ENCODE measurements at places on chromosomes 3 and 15. TPM values are rescaled to one million over a fixed set of nuclear protein-coding genes. Genes with fewer than 3 reads are reported as not detected.

ZBTB38 gene
- total RNA-seq: 28.2 TPM

MAP1A gene
- total RNA-seq: 1.1 TPM

MOBP gene
- 7.1 TPM for total RNA-seq

- H3K27ac ChIP-seq: no peak overlapping the region
- H3K36me3 ChIP-seq: peaks cover 3% of the 10 kb centered on the region
- H3K4me1 ChIP-seq: no peaks in the 10 kb centered on the region
- no peak overlapping the region for H3K4me3 ChIP-seq
These were observed 18.2 kb upstream of the UBP1 start for GRCh38 chr3:33458446-33458845.

GRCh38 chr3:149809699-149810098 is 3.3 kb upstream of the RNF13 start:
- no peaks in the 10 kb centered on the region for H3K36me3 ChIP-seq
- no peaks in the 10 kb centered on the region for H3K4me1 ChIP-seq
- no peak overlapping the region for H3K27ac ChIP-seq
- no peak for DNase-seq
- no peak overlapping the region for H3K4me3 ChIP-seq
- peaks cover 8% of the 10 kb centered on the region for H3K27me3 ChIP-seq

- H3K27ac ChIP-seq: no peak overlapping the region
- peaks cover 13% of the 10 kb centered on the region for H3K4me1 ChIP-seq
- no peaks in the 10 kb centered on the region for H3K27me3 ChIP-seq
- no peak for DNase-seq
- H3K36me3 ChIP-seq: no peaks in the 10 kb centered on the region
These were observed 177.7 kb upstream of the NR2E3 start for GRCh38 chr15:71632576-71633195.

ZNF385D gene
- 3.0 TPM for total RNA-seq

DNA sequence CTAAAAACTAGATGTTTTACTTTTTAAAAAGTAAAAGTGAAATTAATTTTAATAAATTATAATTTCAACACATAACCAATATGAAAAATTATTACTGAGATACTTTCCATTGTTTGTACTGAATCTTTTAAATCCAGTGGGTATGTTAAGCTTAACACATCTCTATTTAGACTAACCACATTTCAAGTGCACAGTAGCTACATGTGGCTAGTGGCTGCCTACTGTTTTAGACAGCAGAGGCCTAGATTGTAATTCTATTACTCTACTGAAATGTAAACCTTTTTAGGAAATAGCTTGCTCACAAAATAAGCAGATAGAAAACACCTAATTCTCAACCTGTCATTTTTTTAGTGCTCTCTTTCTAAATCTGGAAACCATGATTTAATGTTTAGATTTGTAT is 4.9 kb downstream of the TCAIM start:
- H3K4me3 ChIP-seq: no peak overlapping the region
- DNase-seq: no peak
- no peaks in the 10 kb centered on the region for H3K36me3 ChIP-seq
- no peak overlapping the region for H3K27ac ChIP-seq
- H3K27me3 ChIP-seq: no peaks in the 10 kb centered on the region

DNA sequence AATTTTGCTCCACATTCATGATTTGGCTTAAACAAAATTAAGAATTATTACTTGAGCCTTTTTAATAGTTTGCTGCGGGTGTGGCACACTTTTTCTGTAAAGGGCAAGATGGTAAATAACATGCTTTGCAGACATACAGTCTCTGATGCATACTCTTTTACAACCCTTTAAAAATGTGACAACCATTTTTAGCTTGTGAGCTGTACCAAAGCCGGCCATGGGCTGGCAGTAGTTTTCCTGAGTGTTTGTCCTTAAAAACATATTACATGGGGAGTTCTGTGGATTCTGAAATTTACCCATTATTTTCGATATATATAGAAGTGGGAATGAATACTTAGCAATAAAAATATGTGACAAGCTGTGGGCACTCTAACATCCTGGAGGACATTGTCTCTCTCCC is 163.4 kb downstream of the FNDC3B start:
- DNase-seq: no peak
- H3K4me1 ChIP-seq: peaks cover 3% of the 10 kb centered on the region
- peaks cover 36% of the 10 kb centered on the region for H3K36me3 ChIP-seq
- no peak overlapping the region for H3K4me3 ChIP-seq
- peak overlapping the region; percentile 86 for H3K27ac ChIP-seq

DNA sequence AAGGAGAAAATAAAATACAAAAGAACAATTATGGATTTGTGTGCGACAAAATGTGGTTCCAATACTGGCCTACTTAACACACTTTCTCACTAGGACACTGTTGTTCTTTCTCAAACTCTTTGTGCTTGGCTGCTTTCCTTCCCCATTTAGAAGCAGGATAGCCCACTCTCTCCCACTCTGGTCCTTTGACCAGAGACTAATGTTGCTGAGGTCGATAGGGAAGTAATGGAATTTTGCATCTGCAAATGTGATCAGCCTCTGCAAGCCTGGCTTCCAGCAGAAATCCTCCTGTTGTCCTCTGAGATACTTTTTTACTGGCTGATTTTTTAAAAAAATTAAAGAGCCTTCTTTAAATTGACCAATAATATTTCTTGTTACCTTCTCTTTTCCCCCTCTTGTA is 71.0 kb downstream of the PPM1L start:
- H3K27me3 ChIP-seq: no peaks in the 10 kb centered on the region
- H3K27ac ChIP-seq: no peak overlapping the region
- DNase-seq: no peak
- H3K36me3 ChIP-seq: no peaks in the 10 kb centered on the region
- H3K4me1 ChIP-seq: no peaks in the 10 kb centered on the region

TF gene
- total RNA-seq: 3.0 TPM

PDCD10 gene
- total RNA-seq: 75.2 TPM

GRCh38 chr15:77036537-77037387 is 34.1 kb downstream of the TSPAN3 start:
- no peaks in the 10 kb centered on the region for H3K27me3 ChIP-seq
- H3K27ac ChIP-seq: no peak overlapping the region
- DNase-seq: peak; percentile 38
- H3K4me1 ChIP-seq: peaks cover 7% of the 10 kb centered on the region
- no peak overlapping the region for H3K4me3 ChIP-seq

CD200 gene
- total RNA-seq: 59.4 TPM

Measured in endodermal cell (in vitro differentiated cells).